ENCODE measurements at places on chromosomes 5 and 9.

GRCh38 chr9:77794985-77795384, 146.9 kb upstream of the GNA14 start:
- no peak for DNase-seq

- no peak for DNase-seq
These were observed 201.4 kb downstream of the ADAMTSL1 start for GRCh38 chr9:18675332-18675731.

DNA sequence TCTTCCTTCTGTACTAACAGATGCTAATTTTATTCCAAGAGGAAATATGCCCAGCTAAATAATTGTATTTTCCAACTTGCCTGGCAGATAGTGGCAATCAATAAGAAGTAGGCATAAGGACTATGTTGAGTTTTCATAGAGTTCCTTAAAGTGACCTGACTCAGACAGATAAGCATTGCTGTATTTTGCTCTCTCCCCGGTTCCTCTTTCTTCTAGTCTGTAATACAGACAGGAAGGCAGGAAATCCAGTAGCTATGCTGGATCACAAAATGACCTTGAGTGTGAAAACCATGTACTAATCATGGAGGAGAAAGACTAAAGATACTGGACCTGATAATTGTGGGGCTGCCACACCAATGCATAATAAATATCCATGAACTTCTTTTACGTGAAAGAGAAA, 701.7 kb downstream of the CETN3 start:
- peak; percentile 73 for DNase-seq

DNA sequence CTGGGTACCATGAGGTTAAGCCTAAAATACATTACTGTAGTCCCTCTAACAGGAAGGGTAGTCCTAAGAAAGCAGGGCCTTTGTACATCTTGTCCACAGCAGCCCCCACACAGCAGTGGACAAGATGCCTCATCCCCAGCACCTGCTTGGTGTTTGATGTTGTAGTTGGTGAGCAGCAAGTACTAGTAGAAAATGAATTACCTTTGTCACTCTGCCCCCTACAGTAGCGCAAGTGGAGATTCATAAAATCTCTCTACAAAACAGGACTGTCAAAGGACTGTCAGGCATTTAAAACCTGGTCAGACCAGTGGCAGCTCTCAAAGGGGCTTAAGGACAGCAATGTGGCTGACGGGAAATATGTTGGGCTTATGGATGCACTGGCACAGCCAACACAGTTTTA, 122.5 kb downstream of the TMEM174 start:
- no peak for DNase-seq

DNA sequence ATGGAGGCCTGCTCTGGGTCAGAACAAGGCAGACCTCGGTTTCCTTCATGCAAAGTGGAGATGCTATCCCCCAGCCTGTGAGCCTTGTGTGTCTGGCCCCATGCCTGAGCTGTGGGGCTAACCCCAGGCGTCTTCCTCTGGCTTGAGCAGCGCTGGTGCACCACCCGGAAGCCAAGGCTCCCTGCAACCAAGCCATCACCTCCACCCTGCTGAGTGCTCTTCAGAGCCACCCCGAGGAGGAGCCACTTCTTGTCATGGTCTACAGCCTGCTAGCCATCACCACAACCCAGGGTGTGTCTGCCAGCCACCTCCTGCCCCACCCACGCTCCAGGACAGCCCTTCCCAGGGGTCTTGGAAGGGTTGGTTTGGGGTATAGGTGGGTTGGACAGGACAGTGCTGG, 16.2 kb downstream of the REXO4 start:
- no peak for DNase-seq

GRCh38 chr5:129664336-129664937, 83.5 kb upstream of the MINAR2 start:
- peak; percentile 70 for DNase-seq

- DNase-seq: no peak
These were observed 5.7 kb downstream of the FYB1 start for GRCh38 chr5:39213447-39214207.

DNA sequence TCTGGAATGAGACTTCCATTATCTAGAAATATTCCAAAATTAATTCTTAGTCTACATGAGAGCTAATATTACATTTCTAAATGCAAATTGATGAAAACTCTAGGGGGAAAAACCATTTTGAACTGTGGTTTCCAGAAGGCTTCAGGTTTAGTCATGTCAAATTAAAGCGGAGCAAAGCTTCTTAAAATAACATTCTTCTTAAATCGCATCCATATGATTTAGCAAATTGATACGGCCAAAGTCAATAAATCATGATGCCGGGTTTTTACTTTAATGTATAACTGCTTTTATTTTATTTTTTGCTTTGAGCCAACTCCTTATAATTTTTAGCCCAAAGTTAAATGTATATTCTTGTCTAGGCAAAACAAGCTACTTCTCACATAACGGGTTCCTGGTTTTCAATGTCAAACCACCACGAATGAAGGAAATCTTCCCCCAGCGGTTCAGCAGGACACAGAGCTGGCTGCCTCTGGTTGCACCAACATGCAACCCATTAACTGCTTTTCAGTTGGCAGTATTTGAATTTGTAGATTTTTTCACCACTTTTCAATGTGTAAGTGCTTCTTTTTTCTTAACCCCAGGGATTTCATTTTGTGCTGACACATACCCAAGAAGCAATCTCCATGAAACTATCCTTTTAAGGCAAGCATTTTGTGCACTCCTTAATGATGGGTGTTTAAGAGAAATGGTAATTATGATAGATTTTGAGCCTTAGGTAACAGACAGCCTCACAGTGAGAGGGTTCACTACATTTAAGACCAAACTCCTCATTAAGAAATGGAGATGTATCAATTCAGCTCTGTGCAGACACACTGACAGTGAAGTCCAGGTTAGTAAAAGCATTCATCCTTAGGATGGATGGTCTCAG, 35.5 kb downstream of the EFNA5 start:
- DNase-seq: no peak

DNA sequence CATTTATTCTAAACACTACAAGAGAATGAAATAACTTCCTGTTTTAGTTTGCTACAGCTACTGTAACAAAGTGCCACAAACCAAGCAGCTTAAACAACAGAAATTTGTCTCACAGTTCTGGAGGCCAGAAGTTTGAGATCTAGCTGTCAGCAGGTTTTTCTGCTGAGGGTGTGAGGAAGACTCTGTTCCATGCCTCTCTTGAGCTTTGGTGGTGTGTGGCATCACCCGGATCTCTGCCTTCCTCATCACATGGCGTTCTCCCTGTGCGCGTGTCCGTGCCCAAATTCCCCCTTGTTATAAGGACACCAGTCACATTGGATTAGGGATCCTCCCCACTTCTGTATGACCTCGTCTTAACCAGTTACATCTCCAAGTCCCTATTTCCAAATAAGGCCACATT, 97.7 kb downstream of the CFAP95 start:
- DNase-seq: no peak

- DNase-seq: peak; percentile 4
These were observed 51.1 kb upstream of the ORM1 start for GRCh38 chr9:114271556-114272510.

- no peak for DNase-seq
These were observed 95.8 kb upstream of the LMX1B start for GRCh38 chr9:126517833-126518356.

DNA sequence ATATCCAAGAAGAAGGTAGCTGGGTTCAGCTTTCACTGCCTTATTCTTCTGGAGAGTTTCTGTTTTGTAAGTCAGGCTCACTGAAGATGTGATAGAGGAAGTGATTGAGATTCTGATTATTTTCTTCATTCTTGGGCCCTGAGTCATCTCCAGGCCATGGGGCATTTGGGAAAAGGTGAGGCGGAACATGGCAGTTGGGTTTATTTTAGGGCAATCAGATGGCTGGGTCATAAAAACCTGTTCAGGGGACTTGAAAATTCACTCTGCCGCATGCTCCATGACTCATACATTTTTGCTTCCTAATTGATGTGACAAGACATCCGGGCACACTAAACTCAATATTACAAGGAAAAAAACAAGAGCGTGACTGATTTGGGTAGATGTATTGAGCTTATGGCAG, 265.7 kb upstream of the KLF4 start:
- no peak for DNase-seq
